ENCODE measurements at places on chromosomes 7 and 10. TPM values are rescaled to one million over a fixed set of nuclear protein-coding genes. Genes with fewer than 3 reads are reported as not detected.
A peak's percentile ranks its signal among the peaks of the same experiment; 100 is the strongest.

Gene NRG3
- total RNA-seq, result 0.33 TPM

Gene SCART1
- total RNA-seq, result 3.7 TPM

DNA sequence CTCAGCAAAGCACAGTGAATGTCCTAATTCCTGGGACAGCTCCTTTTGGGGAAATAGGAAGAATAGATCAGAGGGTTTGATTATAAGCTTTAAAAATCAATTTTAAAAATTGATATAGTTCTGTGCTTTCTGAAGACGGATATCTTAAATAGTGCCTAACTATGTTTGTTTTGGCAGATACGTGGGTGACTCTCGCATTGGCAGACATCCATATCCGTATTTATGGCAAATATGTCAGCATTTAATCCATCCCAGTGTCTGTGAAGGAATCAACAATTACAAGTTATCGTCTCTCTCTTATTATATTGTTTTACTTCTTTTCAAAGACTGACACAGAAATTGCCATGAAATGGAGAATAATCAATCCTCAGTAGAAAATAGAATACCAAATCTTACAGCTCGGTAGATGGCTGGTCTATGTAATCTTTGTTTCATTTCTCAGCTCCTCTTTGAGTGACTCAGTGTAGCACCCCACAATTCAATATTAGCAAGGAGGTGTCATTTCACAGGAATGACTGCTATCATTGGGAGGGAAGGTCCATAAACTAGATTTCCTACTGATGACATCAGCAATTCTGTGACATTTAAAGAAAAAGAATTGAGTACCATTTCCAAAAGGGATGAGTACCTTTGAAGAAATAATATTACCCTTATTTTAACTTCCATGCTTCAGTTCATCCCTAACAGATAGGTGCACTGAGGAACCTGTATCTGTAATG is 186.4 kb upstream of the NFE2L3 start:
- DNase-seq, result no peak

DNA sequence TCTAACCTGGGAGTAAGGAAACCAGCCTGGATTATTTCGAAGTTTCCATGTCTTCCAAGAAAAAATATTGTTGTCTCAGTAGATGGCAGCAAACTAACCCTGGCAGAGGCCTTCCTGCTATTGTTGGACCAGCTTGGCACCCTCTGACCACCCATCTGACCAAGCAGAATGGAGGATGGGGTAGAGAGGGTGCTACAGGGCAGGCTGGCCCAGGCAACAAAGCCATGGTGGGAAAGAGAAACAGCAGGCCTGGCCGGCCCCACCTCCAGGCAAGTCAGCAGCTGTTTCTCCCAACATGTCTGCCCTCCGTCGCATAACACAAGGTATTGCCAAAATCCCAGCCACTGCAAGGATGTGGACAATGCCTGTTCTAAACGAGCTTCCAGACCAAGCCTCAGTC is 95.0 kb downstream of the FAM53B start:
- DNase-seq, result no peak

Gene INHBA
- 0.59 TPM for total RNA-seq

- no peak for DNase-seq
Measured at GRCh38 chr10:2852574-2853323, 214.6 kb upstream of the PFKP start.

DNA sequence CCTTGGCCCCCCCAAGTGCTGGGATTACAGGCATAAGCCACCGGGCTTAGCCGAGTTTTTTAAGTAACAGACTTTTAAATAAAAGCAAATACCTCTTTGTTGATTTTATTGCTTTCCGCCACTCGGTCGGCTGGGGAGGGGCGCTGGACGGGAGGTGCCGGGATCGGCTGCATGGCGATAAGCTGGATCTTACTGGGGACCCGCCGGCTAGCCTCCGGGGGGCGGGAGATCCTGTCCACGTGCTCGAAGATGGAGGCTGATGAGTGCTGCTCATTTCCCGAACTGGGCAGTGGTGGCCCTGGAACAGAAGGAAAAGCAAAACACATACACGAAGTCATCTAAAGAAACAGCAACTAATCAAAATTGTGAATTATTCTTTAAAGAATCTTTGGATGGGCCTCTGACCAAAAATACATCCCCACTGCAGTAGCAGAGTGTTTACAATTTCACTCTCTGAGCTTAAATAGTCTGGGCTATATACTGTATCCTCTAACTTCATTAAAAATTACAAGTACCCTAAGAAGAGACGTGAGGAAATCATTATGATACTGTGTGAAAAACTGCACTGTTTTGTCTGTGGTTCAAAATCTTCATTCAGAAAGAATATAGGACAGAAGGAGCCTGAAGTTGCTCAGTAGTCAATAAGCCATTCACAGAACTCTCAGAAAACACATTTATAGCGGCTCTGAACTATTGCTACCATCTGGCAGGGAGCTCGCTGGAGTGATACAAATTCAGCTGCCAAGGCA is 73.2 kb upstream of the ATP6V0A4 start:
- no peak for DNase-seq

DNA sequence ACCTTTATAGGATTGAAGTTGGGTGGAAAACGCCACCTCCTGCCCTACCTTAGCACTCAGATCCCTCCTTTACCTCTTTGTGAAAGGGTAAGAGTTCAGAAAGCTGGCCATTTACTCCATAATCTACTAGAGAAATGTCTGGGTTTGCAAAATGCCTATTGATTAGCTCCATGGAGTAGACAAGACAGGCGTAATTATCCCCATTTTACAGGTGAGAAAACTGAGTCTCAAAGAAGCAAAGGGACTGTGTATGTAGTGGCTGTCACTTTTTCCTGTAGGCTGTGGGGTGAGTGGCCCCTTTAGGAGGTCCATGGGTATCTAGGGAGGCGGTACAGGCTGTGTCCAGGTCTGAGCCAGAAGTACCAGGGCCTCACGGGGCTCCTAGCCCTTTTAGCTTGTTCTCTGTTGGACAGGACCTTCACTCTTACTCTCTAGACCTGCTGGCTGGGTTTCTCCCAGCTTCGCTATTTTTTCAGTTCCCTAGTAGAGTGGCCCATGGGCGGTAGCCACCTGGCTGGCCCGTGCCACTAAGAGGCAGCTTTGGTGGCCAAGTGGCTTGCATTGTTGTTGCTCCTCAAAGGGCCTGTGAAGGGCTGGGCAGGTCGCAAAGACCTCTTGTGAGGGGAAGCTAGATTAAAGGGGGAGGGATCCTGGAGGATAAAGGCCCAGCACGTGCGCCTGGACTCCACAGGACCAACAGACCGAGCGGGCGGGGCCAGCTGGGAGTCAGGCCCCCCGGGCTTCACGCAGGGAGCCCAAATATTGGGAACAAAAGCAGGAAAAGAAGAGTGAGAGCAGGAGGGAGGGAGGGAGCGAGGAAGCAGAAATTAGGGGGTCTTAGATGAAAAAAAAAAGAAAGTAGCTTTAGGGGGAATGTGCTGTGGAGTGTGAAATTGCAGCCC is 4.7 kb upstream of the PAX2 start:
- DNase-seq, result no peak

- no peak for DNase-seq
Measured at GRCh38 chr10:131674130-131674529, 226.7 kb upstream of the PPP2R2D start.

GRCh38 chr7:27315066-27315465 is 72.5 kb downstream of the EVX1 start:
- DNase-seq, result no peak

Gene CCDC3
- total RNA-seq, result 8.2 TPM

Gene MMRN2
- 32.6 TPM for total RNA-seq

GRCh38 chr7:82542665-82543064 is 99.1 kb upstream of the CACNA2D1 start:
- no peak for DNase-seq

Gene AASS
- 60.6 TPM for total RNA-seq

DNA sequence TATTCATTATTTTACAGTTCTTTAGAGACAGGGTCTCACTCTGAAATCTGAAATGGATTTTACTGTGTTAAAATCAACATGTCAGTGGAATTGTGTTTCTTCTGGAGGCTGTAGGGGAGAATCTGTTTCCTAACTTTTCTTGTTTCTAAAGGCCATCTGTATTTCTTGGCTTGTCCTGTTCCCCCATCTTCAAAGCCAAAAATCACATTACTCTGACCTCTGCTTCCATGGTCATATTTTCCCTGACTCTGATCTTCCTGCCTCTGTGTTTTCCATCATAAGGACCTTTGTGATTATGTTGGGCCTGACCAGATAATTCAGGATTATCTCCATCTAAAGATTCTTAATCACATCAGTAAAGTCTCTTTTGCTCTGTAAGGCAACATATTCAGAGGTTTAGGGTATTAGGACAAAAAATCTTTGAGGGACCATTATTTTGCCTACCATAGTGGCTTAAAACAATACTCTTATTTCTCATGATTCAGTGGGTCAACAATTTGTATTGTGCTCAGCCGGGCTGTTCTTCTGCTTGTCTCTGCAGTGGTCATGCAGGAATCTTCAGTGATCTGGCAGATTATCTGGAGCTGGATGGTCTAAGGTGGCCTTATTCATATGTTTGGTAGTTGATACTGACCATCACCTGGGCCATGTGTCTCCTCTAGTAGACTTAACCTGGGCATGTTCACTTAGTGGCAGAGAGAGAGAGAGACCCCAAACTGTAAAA is 5.7 kb downstream of the ANLN start:
- DNase-seq, result no peak

Gene AGR2
- not detected for total RNA-seq

GRCh38 chr7:157234271-157234670 is 95.5 kb downstream of the UBE3C start:
- no peak for DNase-seq

GRCh38 chr10:30056281-30056680 is 3.1 kb downstream of the JCAD start:
- DNase-seq, result no peak

- no peak for DNase-seq
Measured at GRCh38 chr7:5629941-5630340, 151.5 kb downstream of the RNF216 start.

GRCh38 chr7:142554560-142555532 is 194.4 kb upstream of the PRSS1 start:
- DNase-seq, result no peak

GRCh38 chr7:8251195-8251594 is 10.8 kb downstream of the ICA1 start:
- DNase-seq, result no peak

Gene LBX1
- not detected for total RNA-seq

Gene MRPS17
- 6.9 TPM for total RNA-seq

Gene ZNF680
- total RNA-seq, result 50.3 TPM

Gene NEUROD6
- total RNA-seq, result not detected

DNA sequence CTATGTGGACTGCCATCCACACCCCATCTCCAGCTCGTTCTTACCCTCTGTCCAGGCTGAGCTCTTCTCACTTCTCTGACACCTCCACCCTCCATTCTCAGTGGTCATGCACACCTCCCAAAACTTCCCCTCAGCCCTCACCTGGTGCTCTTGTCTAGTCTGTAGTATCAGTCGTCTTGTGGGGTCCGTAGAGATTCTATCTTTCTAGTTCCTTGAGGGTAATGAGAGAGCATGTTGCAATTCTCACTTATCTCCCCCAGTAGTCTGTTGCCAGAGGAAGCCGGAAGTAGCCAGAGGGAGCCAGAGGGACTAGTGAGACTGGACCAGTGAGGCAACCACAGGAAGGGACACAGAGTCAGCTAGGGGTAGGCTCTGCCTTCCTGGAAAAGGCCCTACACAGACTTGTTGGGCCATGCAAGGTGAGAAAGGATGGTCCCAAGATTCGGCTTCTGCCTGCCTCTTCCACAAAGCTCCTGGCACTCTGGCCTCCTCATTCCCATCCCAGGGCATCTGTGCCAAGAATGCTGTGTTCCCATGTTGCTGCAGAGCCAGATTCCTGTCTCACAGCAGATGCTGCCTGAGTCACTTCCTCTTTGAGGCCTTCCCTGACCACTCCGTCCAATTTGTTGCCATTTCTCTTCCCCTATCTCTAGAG is 50.6 kb upstream of the DUSP5 start:
- peak; percentile 16 for DNase-seq

GRCh38 chr10:114573330-114574045 is 84.6 kb downstream of the ABLIM1 start:
- DNase-seq, result no peak

DNA sequence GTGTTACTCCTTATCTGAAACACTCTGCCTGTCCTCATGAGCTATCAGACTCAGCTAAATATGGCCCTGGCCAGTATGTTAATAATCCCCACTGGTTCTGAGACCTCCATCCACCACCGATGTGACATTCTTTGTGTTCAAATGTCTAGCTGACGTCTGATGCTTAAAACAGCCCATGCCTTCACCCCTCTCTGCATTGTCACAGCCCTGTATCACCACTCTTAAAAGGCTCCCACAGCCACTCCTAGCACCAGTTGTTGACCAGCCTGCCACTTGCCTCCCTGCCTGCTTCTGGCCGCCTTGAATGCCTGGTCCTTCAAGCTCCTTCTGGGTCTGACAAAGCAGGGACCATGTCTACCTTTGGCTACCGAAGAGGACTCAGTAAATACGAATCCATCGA is at the start of gene LMOD2:
Gene LMOD2, plus strand, starts transcription at position 253 of the 400 bp plus-strand sequence. Its CDS starts 98 bp downstream, at position 351.
- no peak for DNase-seq

Gene MKI67
- 0.29 TPM for total RNA-seq

DNA sequence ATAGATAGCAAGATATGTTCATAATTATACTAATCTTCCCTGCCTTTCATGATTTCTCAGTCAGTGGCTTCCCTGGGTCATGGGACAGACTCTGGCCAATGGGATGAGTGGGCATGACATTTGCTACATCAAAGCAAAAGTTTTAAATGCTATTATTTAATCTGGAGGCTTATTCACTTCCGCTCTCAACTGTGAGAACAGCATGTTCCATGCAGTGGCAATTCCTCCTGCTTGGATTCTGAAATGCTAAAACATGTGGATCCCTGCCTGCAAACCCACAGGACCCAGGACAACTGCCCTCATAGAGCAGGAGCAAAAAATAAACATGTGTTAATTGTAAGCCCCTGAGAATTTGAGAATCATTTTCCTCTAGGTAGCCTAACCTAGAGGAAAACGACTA is 1412.4 kb upstream of the CELF2 start:
- no peak for DNase-seq

DNA sequence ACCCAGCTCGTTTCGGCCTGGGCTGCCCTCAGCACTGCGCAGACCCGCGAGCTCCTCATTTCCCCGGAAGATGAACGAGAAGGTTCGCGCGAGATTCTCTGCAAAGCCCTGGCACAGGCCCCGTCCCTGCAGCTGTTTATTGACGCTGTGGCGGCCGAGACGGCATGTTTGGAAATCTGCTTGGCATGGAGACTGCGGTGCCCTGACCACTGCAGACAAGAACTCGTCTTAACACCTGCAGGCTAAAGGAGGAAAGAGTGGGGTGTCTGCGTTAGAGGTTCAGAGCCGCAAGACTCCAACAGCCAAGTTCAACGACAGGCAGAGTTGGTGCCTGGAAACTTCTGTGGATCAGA is 125.6 kb downstream of the DNAJB6 start:
- DNase-seq, result peak; percentile 38

GRCh38 chr10:77358656-77359055 is 279.0 kb downstream of the KCNMA1 start:
- no peak for DNase-seq

All from breast epithelium (tissue), 4 donors.